ENCODE measurements at places on chromosomes 12 and 14.

GRCh38 chr14:88454886-88455285 is 69.4 kb downstream of the SPATA7 start:
- DNase-seq, result no peak

DNA sequence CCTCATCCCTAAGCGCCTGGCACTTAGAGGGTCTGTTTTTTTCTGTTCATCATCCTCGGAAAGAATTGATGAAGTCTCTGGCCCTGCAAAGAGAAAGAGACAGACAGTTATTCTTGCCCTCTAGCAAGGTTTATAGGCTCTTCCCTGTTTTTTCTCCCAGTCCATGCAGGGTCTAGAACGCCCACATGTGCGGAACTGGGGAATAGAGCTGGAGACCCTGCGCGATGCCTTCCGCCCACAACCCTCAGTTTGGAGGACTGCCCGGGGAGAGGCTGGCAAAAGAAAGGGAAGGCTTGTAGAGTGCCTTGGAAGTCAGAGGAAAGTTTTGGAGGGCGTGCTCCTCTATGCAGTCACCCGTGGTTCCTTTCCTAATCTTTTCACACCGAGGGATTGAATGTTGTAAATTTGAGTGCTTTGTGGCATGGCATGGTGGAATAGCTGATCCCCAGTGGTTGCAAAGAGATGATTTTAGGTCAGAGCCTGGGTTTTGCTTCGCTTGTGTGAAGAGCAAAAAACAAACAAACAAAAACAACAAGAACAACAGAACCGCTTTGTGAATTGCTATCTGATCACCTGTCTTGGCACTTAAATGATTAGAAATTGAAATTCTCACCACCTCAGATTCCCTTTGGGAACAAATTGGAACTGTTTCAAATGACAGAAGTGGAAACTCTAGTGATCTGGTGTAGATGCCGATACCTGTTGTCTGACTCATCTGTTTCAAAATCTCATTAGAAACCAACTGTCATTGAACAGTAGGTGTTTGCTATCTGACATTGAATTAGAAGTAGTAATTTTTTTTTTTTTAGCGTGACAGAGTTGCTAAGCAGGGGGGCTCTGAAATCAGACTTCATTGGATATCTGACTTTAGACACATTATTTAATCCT is 947 bp downstream of the GAS2L3 start:
- DNase-seq, result no peak

GRCh38 chr12:59977779-59978178 is 381.9 kb downstream of the SLC16A7 start:
- no peak for DNase-seq

GRCh38 chr14:33814010-33814409 is 136.9 kb downstream of the EGLN3 start:
- no peak for DNase-seq

Measured in activated naive CD4-positive, alpha-beta T cell treated with Interleukin-2 at 50 U/mL for 16 hours (primary cell).